ENCODE measurements at places on chromosomes 13 and 19. TPM values are rescaled to one million over a fixed set of nuclear protein-coding genes. Genes with fewer than 3 reads are reported as not detected.

- no peak for DNase-seq
- H3K36me3 ChIP-seq, result no peaks in the 10 kb centered on the region
- no peak overlapping the region for H3K27ac ChIP-seq
- H3K4me1 ChIP-seq, result no peaks in the 10 kb centered on the region
These were observed 114.5 kb downstream of the IRS2 start for GRCh38 chr13:109671919-109672318.

- H3K27ac ChIP-seq, result no peak overlapping the region
- H3K4me3 ChIP-seq, result peak overlapping the region; percentile 54
These were observed 347.4 kb downstream of the LIG4 start for GRCh38 chr13:107867701-107868661.

DNA sequence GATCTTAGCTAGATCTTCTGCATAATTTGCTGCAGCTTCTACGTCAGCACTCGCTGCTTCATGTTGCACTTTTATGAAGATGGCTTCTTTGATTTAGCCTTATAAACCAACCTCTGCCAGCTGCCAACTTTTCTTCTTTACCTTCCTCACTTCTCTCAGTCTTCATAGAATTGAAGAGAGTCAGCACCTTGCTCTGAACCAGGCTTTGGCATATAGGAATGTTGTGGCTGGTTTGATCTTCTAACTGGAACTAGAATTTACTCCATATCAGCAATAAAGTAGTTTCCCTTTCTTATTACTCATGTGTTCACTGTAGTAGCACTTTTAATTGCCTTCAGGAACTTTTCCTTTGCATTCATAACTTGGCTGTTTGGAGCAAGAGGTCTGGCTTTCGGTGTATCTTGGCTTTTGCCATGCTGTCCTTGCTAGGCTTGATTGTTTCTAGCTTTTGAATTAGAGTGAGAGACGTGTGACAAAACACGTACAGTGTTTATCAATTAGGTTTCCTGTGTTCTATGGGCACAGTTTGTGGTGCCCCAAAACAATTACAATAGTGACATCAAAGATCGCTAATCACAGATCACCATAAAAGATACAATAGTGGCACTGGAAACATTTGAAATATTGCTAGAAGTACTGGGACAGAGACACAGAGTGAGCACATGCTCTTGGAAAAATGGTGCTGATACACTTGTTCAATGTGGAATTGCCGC is 50.7 kb downstream of the NDFIP2 start:
- H3K4me3 ChIP-seq, result no peak overlapping the region
- H3K27me3 ChIP-seq, result no peaks in the 10 kb centered on the region
- no peak overlapping the region for H3K27ac ChIP-seq
- H3K4me1 ChIP-seq, result no peaks in the 10 kb centered on the region

GRCh38 chr13:102580552-102581169 is 16.1 kb upstream of the TPP2 start:
- H3K4me3 ChIP-seq, result no peak overlapping the region
- no peaks in the 10 kb centered on the region for H3K4me1 ChIP-seq
- H3K36me3 ChIP-seq, result no peaks in the 10 kb centered on the region
- no peak overlapping the region for H3K27ac ChIP-seq
- peak; percentile 83 for DNase-seq

DNA sequence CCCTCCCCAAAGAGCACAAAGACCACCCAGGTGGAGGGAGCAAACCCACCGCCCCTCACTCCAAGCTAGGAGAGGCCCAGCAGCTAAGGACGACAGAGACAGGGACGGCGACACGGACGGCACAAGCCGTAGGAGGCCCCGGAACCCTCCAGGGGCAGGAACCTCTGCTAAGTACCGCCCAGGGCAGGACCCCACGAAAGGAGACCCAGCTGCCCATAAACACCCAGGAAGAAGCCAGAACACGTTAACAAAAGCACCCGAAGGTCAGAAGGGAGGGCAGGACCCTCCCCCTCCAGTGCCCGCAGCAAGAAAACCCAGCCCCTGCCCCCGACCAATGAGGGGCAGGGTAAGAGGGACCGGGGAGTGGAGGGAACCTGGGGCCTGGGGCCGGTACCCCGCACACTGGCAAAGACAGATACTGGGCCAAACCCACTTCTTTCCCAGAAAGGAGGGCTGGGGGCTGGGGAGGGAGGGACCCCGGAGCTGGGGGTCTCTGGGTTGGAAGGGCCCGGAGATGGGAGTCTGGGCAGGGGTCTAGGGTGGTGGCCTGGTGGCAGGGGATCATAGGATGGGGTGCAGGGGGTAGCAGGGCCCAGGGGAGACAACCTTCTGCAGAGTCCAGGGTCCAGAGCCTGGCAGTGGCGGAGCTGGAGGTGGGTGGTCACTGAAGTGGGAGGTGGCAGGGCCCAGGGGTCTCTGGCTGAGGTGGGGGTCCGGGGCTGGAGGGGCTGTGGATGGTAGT is 2.4 kb downstream of the BTBD2 start:
- no peaks in the 10 kb centered on the region for H3K4me1 ChIP-seq
- no peak overlapping the region for H3K4me3 ChIP-seq

- no peak overlapping the region for H3K27ac ChIP-seq
- no peaks in the 10 kb centered on the region for H3K4me1 ChIP-seq
- no peak overlapping the region for H3K4me3 ChIP-seq
- peak; percentile 52 for DNase-seq
These were observed 159.0 kb downstream of the PAN3 start for GRCh38 chr13:28297341-28297740.

GRCh38 chr13:46866150-46866549 is 30.7 kb downstream of the HTR2A start:
- H3K27ac ChIP-seq, result no peak overlapping the region
- DNase-seq, result no peak
- no peaks in the 10 kb centered on the region for H3K4me1 ChIP-seq
- H3K36me3 ChIP-seq, result no peaks in the 10 kb centered on the region
- no peak overlapping the region for H3K4me3 ChIP-seq
- no peaks in the 10 kb centered on the region for H3K27me3 ChIP-seq

- no peaks in the 10 kb centered on the region for H3K4me1 ChIP-seq
- DNase-seq, result no peak
- no peak overlapping the region for H3K4me3 ChIP-seq
- H3K36me3 ChIP-seq, result no peaks in the 10 kb centered on the region
- H3K27me3 ChIP-seq, result no peaks in the 10 kb centered on the region
These were observed 36.7 kb upstream of the SERP2 start for GRCh38 chr13:44336934-44337333.

DNA sequence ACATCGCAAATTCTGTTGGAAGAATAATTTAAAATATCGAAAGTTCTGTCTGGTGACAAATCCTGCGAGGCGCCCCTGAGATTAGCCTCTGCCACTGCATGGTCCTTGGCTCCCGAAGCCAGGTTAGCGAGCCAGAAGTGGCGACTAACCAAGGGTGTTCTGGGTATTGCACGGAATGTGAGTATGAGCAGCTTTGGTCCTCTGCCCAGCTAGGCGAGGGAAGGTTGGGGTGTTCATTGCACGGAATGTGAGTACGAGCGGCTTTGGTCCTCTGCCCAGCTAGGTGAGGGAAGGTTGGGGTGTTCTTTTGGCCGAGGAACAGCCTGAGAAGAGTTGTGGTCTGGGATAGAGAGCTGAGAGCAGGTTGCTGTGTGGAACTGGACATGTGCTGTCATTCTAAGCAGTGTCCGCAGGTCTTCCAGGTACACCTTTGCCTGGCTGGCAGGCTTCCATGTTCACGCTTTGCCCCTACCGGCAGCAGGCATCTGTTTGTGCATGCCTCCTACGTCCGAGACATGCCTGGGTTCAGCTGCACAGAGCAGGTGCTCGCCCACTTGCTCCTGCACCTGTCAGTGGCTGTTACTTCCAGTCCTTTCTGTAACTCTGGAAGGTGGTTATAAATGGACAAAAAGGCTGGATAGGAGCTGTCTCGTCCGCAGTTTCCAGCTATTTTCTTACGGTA is 18.3 kb upstream of the TEX29 start:
- no peak for DNase-seq
- no peaks in the 10 kb centered on the region for H3K27me3 ChIP-seq
- H3K27ac ChIP-seq, result no peak overlapping the region
- peaks cover 62% of the 10 kb centered on the region for H3K36me3 ChIP-seq
- no peaks in the 10 kb centered on the region for H3K4me1 ChIP-seq

- H3K4me3 ChIP-seq, result no peak overlapping the region
- no peak overlapping the region for H3K27ac ChIP-seq
- DNase-seq, result no peak
- no peaks in the 10 kb centered on the region for H3K36me3 ChIP-seq
- H3K4me1 ChIP-seq, result peaks cover 7% of the 10 kb centered on the region
These were observed 1169.6 kb downstream of the EFNB2 start for GRCh38 chr13:105365831-105366230.

- no peak overlapping the region for H3K27ac ChIP-seq
- DNase-seq, result peak; percentile 53
- H3K4me3 ChIP-seq, result no peak overlapping the region
- H3K27me3 ChIP-seq, result no peaks in the 10 kb centered on the region
- peaks cover 6% of the 10 kb centered on the region for H3K4me1 ChIP-seq
- no peaks in the 10 kb centered on the region for H3K36me3 ChIP-seq
These were observed 1.8 kb downstream of the PIP5K1C start for GRCh38 chr19:3698386-3698950.

- H3K4me3 ChIP-seq, result no peak overlapping the region
- H3K4me1 ChIP-seq, result no peaks in the 10 kb centered on the region
- no peaks in the 10 kb centered on the region for H3K27me3 ChIP-seq
These were observed 120.6 kb upstream of the GPR12 start for GRCh38 chr13:26881154-26881553.

DKKL1 gene
- total RNA-seq, result 0.57 TPM

LIG1 gene
- 25.9 TPM for total RNA-seq

ZNF878 gene
- 0.60 TPM for total RNA-seq

MBD3 gene
- total RNA-seq, result 62.5 TPM

F10 gene
- total RNA-seq, result 5.1 TPM

ANGPTL8 gene
- 1.9 TPM for total RNA-seq

TMEM255B gene
- 29.3 TPM for total RNA-seq
